ENCODE measurements at places on chromosomes 7 and 10.

GRCh38 chr10:22629852-22630233 lies 84.5 kb downstream of the PIP4K2A start:
- no peak for DNase-seq

- no peak for DNase-seq
Observed at GRCh38 chr7:124881981-124882380, 47.6 kb downstream of the POT1 start.

GRCh38 chr7:139784648-139785047 lies 6.8 kb upstream of the HIPK2 start:
- DNase-seq = no peak

GRCh38 chr7:156773966-156774365 lies 119.0 kb downstream of the LMBR1 start:
- DNase-seq = no peak

DNA sequence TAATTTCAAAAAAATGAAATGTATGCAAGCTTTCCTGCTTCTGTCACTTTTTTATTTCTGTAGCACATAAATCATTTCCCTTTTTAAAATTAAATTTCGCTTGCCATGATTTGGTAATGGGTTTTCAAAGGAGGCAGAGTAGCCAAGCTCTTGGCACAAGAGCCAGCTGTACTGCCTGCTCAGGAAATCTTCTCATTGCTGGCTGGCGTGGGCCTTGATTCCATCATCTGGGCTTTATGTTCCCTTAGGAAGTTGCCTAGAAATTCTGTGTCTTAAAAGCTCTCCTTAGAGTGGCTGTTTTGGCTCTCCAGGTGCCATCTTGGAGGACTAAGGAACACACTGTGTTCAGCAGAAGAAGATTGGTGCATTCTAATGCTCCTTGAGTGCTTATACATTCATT lies 107.4 kb downstream of the ARID5B start:
- DNase-seq = no peak
